ENCODE measurements at places on chromosomes 4 and X. TPM values are rescaled to one million over a fixed set of nuclear protein-coding genes. Genes with fewer than 3 reads are reported as not detected.
A peak's percentile ranks its signal among the peaks of the same experiment; 100 is the strongest.

DNA sequence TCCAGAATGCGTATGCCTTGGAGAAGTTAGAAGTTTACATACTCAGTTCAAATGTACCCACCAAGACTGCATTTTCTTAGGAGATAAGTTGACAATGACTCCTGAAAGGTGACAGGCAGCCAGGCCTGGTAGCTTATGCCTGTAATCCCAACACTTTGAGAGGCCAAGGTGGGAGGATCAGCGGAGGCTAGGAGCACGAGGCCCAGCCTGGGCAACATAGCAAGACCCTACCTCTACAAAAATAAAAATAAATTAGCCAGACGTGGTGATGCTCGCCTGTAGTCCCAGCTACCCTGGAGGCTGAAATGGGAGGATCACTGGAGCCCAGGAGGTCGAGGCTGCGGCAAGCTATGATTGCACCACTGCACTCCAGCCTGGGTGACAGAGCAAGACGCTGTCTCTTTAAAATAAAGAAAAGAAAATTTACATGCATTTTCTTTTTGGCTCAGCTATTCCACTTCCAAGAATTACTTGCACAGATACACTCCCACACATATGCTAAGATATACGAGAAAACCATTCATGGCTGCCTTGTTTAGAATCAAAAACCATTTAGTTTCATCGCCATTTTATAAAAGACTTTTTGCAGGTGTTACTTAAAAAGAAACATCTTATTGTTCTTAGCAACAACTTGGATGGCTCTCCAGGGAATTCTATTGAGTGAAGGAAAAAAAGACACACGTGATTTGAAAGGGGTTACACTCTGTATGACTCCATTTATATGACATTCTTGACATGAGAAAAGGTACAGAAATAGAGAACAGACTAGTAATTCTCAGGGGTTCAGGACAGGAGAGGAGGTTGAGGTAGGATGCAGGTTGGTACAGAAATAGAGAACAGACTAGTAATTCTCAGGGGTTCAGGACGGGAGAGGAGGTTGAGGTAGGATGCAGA, 66.3 kb downstream of the DHRSX start:
- H3K4me1 ChIP-seq, result no peaks in the 10 kb centered on the region
- H3K27me3 ChIP-seq, result no peaks in the 10 kb centered on the region
- H3K27ac ChIP-seq, result no peak overlapping the region
- no peak overlapping the region for H3K4me3 ChIP-seq

GRCh38 chrX:142251202-142251601, 46.1 kb upstream of the MAGEC2 start:
- H3K27ac ChIP-seq, result no peak overlapping the region
- H3K4me3 ChIP-seq, result no peak overlapping the region
- H3K27me3 ChIP-seq, result no peaks in the 10 kb centered on the region

The DRD5 gene
- not detected for polyA plus RNA-seq

DNA sequence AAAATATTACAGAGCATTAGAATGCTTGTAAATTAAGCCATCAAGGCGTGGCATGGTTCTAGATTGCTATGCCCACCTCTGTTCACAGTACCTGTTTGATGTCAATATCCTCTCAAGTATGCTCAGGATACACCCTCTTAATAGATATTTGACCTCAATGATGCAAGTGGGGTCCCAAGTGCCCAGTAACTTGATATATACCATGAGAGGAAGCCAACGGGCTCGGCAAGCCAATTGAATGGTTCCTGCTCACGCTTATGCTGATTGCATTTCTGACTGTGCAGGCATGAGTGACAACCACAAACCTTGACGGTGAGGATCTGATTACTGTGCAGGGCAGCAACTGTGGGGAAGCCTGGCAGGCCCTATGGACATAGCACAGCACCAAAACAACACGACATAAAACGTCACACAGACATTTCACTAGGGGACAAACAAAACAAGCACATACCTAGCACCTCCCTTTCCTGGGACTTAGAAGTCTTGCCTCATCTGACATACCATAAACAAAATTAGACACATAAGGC, 179.1 kb upstream of the ETNPPL start:
- H3K4me1 ChIP-seq, result no peaks in the 10 kb centered on the region
- no peak overlapping the region for H3K27ac ChIP-seq
- no peak overlapping the region for H3K4me3 ChIP-seq
- H3K27me3 ChIP-seq, result no peaks in the 10 kb centered on the region
- DNase-seq, result no peak
- H3K36me3 ChIP-seq, result no peaks in the 10 kb centered on the region

- H3K4me3 ChIP-seq, result no peak overlapping the region
- no peaks in the 10 kb centered on the region for H3K36me3 ChIP-seq
- no peak for DNase-seq
- H3K27ac ChIP-seq, result no peak overlapping the region
- H3K4me1 ChIP-seq, result no peaks in the 10 kb centered on the region
These were observed 7.3 kb upstream of the RAB9B start for GRCh38 chrX:103839404-103839803.

DNA sequence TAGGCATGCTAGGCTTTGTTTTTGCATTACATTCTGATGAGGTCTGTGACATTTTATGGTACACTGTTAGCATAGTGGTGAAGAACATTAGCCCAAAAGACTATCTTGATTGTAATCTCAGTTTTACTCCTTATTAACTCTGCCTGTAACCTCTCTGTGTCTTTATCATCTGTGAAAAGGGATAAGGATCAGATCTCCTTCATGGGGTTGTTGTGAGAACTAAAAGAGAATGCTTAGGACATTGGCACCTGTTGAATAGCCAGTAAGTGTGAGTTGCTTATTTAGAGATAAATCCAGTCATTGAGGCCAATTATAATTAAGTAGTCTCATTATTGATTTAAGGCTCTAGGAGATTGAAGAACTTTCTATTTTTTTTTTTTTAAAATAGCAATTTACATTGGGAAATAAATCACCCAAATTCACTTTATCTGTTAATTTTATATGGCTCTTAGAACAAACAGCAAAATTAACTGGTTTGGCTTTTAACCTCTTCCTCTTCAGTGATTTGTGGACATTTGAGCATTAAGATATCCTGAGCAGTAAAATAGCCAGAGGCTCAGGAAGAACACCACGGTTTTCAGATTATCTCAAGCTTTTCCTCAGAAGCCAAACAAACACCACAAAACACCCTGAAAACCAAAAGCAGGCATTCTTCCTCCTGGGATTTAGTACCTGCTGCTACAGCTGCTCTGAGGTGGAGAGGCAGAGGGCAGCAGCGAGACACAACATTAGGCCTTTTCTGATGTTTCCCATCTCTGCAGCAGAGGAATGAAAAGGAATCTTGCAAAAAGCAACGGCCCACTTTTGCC, 192.9 kb downstream of the ARHGAP10 start:
- no peak overlapping the region for H3K4me3 ChIP-seq
- H3K27me3 ChIP-seq, result no peaks in the 10 kb centered on the region
- no peak overlapping the region for H3K27ac ChIP-seq
- peak; percentile 39 for DNase-seq
- H3K4me1 ChIP-seq, result no peaks in the 10 kb centered on the region
- H3K36me3 ChIP-seq, result peaks cover 1% of the 10 kb centered on the region

- H3K27me3 ChIP-seq, result no peaks in the 10 kb centered on the region
- no peak for DNase-seq
- H3K27ac ChIP-seq, result no peak overlapping the region
- no peaks in the 10 kb centered on the region for H3K4me1 ChIP-seq
These were observed 209.9 kb downstream of the RELL1 start for GRCh38 chr4:37476256-37476655.

The PFKFB1 gene
- polyA plus RNA-seq, result not detected

The GPR119 gene
- polyA plus RNA-seq, result not detected

The AFF2 gene
- 0.05 TPM for polyA plus RNA-seq

DNA sequence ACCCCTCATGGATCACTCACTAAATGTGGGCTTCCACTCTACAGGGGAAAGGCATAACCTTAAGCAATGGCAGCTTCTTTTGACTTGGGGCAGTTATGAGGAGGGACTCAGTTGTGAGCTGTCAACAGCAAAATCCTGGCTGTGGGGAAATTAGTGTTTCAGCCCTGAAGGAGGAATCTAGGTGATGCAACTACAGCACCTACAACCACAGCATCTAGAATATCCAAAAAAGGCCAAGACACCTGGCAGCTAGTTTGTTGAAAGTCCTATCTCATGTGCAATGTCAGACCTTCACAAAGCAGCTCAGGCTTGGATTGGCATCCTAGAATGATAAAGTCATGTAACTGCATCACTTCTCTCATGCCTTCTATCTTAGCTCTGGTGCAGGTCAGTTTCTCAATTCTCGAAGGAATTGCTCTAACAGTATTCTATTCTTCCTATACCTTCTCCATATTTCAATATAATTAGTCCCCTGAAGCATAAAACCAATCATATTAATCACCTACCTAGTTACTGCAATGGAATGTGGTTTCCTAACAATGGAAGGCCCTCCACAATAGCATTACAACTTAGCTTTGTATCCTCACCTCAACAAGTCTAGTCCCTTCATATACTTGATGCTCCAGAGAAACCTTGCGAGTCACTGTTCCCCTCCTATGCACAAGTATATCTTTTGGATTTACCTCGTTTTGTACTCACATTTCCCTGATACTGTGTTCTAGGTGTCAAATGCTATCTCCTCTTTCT, 5.5 kb upstream of the ANTXR2 start:
- no peak for DNase-seq
- H3K4me3 ChIP-seq, result no peak overlapping the region
- H3K27me3 ChIP-seq, result no peaks in the 10 kb centered on the region

The PIN4 gene
- 30.9 TPM for polyA plus RNA-seq

DNA sequence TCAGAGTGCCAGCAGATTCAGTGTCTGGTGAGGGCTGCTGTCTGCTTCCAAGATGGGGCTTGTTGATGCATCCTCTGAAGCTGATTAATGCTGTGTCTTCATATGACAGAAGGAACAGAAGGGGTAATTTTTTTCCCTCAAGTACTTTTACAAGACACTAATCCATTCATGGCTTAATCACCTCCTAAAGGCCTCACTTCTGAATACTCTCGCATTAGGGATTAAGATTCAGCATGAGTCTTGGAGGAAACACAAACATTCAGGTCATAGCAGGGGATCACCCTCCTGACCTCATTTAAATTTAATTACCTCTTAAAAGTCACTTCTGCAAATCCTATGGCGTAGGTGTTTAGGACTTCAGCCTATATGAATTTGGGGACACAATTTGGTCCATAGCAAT, 1145.5 kb upstream of the PCDH10 start:
- DNase-seq, result no peak
- H3K27me3 ChIP-seq, result no peaks in the 10 kb centered on the region
- H3K27ac ChIP-seq, result no peak overlapping the region

The DOK7 gene
- not detected for polyA plus RNA-seq

DNA sequence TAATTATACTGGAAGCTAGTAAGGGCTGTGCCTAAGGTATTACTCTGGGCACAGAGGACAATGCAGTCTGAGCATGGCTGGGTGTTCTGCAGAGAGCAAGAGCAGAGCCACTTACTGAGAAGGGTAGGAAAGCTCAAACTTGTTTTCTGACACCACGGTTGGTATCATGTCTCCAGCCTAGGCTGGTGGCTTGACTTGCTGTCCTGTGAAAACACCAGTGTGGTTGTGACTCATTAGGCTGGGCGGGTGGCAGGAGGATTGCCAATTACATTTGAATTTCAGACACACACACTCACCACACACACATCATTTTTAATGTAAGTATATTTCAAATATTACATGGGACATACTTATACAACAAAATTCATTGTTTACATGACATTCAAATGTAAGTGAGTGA, 19.7 kb upstream of the MTM1 start:
- H3K36me3 ChIP-seq, result no peaks in the 10 kb centered on the region
- H3K27ac ChIP-seq, result no peak overlapping the region
- H3K4me3 ChIP-seq, result no peak overlapping the region
- no peaks in the 10 kb centered on the region for H3K27me3 ChIP-seq
- H3K4me1 ChIP-seq, result peaks cover 3% of the 10 kb centered on the region
